ENCODE measurements at places on chromosomes 2 and 18.
A peak's percentile ranks its signal among the peaks of the same experiment; 100 is the strongest.

GRCh38 chr18:33560686-33561370, 17.2 kb upstream of the ASXL3 start:
- DNase-seq: peak; percentile 71

GRCh38 chr2:43071599-43072550, 154.5 kb downstream of the ZFP36L2 start:
- DNase-seq: no peak

GRCh38 chr2:224584111-224584784, 915 bp downstream of the CUL3 start:
- DNase-seq: peak; percentile 21

DNA sequence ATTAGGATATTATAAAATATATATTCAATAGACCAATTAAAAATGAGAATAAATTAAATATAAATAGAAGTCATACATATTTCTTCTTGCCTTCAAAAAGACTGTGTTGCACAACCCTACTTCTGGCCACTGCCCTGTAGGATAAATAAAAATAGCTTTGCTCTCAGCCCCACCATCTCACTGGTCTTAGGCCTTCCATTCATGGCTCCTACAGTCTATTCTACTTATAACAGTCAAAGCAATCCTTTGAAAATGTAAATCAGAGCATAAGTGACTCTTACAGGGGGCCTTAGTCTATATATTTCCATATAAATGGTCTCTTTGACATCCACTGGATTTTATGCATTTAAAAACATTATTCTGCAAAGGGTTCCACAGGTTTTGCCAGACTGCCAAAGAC, 72.9 kb downstream of the KLF7 start:
- no peak for DNase-seq

DNA sequence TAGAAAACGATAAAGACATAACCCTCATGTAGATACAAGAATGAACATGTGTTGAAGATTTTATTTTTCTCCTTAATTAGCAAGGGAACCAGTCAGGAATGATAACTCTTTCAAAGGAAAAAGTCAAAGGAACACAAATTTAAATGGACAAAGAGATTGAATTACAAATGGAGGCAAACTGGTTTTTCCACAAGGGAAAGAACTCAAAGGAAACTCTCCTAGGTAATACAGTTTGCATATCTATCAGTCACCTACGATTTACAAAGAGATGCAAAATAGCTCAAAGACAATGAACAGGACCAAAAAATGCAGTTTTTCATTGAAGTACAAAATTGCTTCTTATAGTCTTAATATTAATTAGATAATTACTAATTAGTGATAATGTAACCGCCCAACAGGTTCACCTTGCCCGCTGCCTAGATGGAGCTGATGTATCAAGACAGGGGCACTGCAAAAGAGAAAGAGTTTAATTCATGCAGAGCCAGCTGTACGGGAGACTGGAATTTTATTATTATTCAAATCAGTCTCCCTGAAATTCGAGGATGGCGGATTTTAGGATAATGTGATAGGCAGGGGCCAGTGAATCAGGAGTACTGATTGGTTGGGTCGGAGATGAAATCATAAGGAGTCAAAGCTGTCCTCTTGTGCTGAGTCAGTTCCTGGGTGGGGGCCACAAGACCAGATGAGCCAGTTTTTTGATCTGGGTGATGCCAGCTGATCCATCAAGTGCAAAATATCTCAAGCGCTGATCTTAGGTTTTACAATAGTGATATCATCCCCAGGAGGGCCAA, 151.0 kb downstream of the TMEM17 start:
- no peak for DNase-seq

- no peak for DNase-seq
Measured at GRCh38 chr2:200975672-200976071, 12.2 kb upstream of the ORC2 start.

- no peak for DNase-seq
Measured at GRCh38 chr2:39919511-39920306, 140.7 kb upstream of the THUMPD2 start.

- no peak for DNase-seq
Measured at GRCh38 chr2:200763422-200763821, 48.3 kb upstream of the BZW1 start.

GRCh38 chr18:74277296-74277695, 14.5 kb downstream of the CYB5A start:
- no peak for DNase-seq

DNA sequence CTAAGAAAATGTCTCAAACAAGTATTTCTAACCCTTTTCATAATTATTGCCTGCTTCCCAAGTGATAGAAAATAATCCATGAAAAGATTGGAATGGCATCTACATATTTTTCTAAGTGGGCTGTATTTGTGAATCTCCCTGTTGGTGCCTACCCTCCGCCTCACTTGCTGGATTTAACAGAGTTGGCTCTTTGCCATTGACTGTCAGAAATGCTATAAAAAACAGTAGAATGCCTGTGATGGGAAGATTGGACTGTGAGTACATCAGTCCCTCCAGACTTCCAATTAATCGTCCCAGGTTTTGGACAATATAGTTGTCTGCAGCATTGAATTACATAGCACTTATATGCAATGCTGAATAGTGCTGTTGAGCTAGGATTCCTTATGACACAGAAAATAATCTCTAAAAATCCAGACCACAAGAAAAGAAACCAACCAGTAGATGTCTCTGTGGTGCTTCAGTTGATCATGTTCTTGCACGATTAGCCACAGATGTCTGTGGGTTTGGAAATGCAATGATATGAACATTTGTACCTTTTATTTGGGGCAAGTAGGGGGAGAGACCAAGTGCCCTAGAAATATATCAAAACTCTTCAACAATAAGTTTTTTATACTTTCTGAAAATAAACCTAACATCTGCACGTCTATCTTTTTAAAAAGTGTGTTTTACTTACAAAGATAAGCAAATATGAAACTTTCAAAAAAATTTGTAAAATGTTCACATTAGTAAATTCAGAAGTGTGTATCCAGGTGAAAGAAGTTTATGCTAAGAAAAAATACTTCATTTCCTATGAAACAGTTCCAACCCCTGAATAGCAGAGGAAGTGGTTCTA, 88.5 kb downstream of the DYNAP start:
- DNase-seq: peak; percentile 61

DNA sequence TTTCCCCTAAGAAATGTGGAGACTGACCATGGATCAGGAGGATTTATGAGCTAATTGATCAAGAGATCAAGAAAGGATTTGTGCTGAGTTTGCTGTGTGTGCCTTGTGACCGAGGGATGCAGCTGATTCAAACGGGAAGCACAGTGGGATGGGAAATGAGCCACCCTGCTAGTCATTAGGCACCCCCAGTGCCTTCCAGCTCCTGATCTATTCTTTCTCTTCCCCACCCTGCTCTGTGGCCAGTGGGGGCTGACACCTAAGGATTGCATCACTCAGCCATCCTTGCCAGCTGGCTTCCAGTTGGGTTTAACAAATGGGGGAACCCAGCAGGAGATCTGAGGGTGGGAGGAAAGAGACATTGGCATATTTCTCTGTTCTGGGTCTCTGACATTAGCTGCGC, 132.2 kb upstream of the CXCR4 start:
- no peak for DNase-seq

- no peak for DNase-seq
Measured at GRCh38 chr2:120694034-120694433, 41.6 kb upstream of the GLI2 start.

GRCh38 chr2:107804608-107805498, 21.8 kb upstream of the RGPD4 start:
- DNase-seq: peak; percentile 44

DNA sequence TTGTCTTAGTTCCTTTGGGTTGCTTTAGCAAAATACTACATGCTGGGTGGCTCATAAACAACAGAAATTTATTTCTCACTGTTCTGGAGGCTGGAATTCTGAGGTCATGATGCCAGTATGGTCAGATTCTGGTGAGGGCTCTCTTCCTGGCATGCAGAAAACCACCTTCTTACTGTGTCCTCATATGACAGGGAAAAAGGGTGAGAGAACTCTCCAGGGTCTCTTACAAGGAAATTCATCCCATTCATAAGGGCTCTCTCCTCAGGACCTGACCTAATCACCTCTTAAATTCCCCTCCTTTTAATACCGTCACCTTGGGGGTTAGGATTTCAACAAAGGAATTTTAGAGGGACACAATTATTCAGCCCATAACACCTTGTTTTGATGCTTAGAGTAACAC, 243.1 kb upstream of the TNP1 start:
- DNase-seq: no peak

DNA sequence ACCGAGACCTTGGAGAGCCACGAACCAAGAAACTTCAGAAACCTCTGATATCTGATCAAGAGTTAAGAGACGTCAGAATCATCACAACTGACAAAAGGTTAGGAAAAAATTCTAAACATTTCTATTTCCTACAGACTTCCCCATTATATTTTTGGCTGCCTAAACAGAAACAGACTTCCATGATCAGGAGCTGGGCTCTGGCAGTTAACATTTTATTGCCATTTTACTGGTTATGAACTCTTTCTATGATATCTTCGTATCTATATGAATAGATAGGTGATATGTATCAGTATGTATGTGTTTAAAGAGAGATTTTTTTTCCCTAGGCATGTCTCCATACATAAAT, 31.1 kb upstream of the PPP1R1C start:
- no peak for DNase-seq

DNA sequence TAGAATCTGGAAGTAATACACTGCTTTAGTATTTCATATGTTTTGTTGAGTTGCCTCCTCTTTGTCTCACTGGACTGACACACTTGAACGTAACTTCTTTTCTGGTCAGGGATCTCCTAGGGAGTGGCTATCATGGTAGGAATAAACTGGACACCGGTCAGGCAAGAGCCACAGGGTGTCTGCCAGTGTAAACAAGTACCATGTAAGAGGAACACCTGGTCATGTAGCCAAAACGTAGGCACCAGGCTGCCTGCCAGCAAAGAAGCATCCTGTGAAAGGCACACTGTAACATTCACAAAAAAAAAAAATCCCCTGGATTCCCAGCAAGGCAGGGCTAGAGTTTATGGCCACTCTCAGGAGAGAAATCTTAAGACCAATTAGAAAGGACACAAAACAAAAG, 372.8 kb upstream of the RND3 start:
- no peak for DNase-seq

- DNase-seq: no peak
Measured at GRCh38 chr2:22600156-22600555, 784.8 kb upstream of the KLHL29 start.

DNA sequence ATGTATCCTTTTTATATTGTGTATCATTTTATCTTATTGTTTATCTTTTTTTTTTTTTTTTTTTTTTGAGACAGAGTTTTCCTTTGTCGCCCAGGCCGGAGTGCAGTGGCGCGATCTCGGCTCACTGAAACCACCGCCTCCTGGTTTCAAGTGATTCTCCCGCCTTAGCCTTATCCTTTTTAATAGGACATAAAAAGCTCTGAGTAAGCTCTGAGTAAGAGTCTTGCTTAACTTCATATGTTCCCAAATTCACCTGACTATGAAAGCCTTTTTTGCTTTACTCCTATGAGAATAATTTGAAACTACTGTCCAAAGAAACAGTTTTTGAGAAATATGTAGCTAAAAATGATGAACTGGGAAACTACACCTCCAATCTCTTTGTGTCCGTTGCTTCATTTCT, 525.5 kb downstream of the IRS1 start:
- DNase-seq: no peak

GRCh38 chr2:145198555-145198954, 678.6 kb upstream of the ZEB2 start:
- DNase-seq: no peak

DNA sequence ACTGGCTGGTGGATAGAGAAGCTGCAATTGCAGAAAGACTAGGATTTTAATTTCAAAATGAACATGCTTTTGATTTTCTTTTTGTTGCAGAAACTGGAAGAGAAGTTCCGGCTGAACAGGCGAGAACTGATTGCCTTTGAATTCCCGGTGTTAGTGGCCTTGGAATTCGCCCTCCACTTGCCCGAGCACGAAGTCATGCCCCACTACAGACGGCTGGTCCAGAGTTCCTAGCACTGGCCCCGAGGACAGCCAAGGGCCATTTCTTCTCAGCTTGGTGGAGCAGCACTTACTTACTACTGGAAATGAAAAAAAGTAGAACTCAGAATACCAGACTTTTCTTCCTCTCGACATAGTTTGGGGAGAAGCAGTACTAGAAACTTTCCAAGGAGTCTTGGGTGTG, 121.9 kb downstream of the CABLES1 start:
- no peak for DNase-seq

DNA sequence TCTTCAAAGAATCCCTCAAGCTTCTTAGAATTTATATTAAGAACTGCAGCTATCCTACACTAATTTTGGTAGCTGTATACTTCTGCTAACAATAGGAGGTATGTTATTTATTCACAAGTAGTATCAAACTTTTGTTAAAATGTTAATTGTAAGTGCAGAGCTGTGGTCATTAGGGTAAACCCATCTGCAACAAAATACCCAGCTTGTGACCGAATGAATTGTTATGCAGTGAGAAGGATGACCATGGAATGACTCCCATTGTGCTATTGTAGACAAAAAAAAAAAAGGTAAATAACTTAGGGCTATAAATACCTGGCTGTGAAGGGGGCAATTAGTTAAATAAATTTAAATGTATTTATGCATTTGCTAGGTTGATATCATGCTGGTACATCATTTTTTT, 186.1 kb downstream of the ADCYAP1 start:
- DNase-seq: no peak

GRCh38 chr2:240278661-240279060, 138.2 kb upstream of the OTOS start:
- no peak for DNase-seq

DNA sequence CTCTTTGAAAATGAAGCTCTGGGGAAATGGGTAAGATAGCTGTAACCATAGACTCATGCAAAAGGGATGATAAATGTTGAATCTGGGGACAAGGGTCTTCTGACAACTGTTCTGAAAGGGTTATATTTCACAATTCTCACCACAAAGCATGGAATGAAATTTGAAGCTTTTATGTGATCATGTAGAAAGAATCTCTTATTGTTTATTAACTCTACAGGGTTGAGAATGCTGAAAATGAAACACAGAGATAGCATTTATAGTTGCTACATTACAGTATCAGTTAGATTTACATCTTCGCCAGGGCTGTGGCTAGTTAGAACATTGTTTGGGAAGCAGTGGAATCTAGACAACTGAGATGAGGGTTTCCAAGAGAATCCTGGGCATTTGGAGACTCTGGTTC, 97.4 kb upstream of the LHCGR start:
- no peak for DNase-seq
